ENCODE measurements at places on chromosomes 7 and 10. TPM values are rescaled to one million over a fixed set of nuclear protein-coding genes. Genes with fewer than 3 reads are reported as not detected.

DNA sequence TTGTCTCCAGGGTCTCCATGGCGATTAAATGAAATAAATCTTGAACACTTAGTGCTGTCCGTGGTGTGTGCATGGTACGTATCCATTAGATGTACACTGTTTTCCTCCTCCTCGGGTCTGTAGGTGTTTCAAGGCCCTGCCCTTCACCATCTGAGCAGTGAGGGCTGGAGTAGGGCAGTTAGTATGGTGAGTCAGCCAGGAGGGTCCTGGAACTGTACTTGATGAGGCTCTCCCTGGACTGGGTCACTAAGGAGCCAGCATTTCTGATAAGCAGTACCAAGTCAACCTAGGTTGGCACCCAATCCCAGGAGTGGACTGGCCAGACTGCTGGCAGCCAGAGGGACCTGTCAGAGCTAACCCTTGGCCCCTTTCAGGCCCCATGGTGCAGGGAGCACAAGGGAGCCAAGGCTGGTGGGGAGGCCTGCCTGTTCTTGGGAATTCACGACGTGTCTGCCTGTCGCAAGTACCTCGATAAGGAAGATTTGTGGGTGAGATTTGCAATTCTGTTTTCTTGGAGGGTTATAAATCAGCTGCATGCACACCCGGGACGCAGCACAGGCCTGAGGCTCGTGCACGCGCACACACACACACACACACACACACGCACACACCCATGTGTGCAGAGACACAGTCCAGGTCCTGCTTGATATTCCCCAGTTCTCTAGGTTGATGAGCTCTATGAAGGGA is 114.2 kb downstream of the ZMIZ1 start:
- no peak for DNase-seq

DNA sequence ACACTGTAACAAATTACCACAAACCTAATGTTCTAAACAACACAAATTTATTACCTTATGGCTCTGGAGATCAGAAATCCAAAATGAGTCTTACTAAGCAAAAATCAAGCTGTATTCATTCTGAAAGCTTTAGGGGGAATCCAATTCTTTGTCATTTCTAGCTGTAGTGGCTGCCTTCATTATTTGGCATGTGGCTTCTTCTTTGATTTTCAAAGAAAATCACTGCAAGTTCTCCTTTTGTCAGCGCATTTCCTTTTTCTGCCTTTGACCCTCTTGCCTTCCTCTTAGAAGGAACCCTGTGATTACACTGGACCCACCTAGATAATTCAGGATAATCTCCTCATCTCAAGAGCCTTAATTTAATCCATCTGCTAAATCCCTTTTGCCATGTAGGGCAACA is 36.9 kb downstream of the ZPBP start:
- no peak for DNase-seq

Gene MKX
- not detected for total RNA-seq

Gene RASA4B
- total RNA-seq = 0.40 TPM

Gene CPXM2
- not detected for total RNA-seq

Measured in LHCN-M2 (cell line).